CD4-positive, alpha-beta T cell (primary cell): ENCODE measurements at places on chromosomes 3 and 15.

- DNase-seq: peak; percentile 66
- H3K27me3 ChIP-seq: no peaks in the 10 kb centered on the region
- no peak overlapping the region for H3K4me3 ChIP-seq
- no peaks in the 10 kb centered on the region for H3K36me3 ChIP-seq
These were observed 20.3 kb upstream of the CSPG4 start for GRCh38 chr15:75732809-75733451.

DNA sequence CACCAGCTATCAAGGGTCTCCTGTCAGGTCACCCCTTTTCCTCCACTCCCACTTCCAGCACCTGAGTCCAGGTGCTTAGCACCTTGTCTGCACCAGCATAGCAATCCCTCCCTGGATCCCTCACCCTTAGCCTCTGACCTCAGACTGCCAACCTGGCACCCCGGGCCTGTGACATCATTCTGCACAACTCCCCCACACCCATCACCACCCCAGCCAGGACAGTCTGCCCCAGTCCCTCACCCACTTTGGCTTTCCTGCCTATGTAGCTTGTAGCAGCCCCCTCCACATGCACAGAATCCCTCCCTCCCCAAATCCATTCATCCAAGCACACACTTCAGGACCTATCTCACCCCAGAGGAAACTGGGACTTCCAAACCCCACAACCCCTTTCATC, 819 bp upstream of the PLXNB1 start:
- no peak overlapping the region for H3K27ac ChIP-seq
- H3K27me3 ChIP-seq: no peaks in the 10 kb centered on the region
- H3K4me3 ChIP-seq: no peak overlapping the region

GRCh38 chr15:77022646-77023575, 28.0 kb downstream of the PSTPIP1 start:
- peak overlapping the region; percentile 69 for H3K27ac ChIP-seq
- no peak for DNase-seq
- H3K36me3 ChIP-seq: peaks cover 77% of the 10 kb centered on the region
- no peak overlapping the region for H3K4me3 ChIP-seq
- H3K4me1 ChIP-seq: peaks cover 93% of the 10 kb centered on the region

GRCh38 chr15:70212286-70212962, 114.7 kb upstream of the TLE3 start:
- no peaks in the 10 kb centered on the region for H3K36me3 ChIP-seq
- no peaks in the 10 kb centered on the region for H3K4me1 ChIP-seq
- H3K4me3 ChIP-seq: no peak overlapping the region
- DNase-seq: no peak
- H3K27ac ChIP-seq: no peak overlapping the region

GRCh38 chr3:19103510-19103909, 44.8 kb upstream of the KCNH8 start:
- no peaks in the 10 kb centered on the region for H3K27me3 ChIP-seq
- no peak overlapping the region for H3K27ac ChIP-seq
- H3K4me1 ChIP-seq: no peaks in the 10 kb centered on the region
- no peak overlapping the region for H3K4me3 ChIP-seq
- no peak for DNase-seq

- H3K36me3 ChIP-seq: no peaks in the 10 kb centered on the region
- no peak overlapping the region for H3K27ac ChIP-seq
- H3K27me3 ChIP-seq: no peaks in the 10 kb centered on the region
- peak overlapping the region; percentile 87 for H3K4me3 ChIP-seq
- H3K4me1 ChIP-seq: peaks cover 42% of the 10 kb centered on the region
These were observed 533 bp upstream of the SMAD3 start for GRCh38 chr15:67064607-67065530.

DNA sequence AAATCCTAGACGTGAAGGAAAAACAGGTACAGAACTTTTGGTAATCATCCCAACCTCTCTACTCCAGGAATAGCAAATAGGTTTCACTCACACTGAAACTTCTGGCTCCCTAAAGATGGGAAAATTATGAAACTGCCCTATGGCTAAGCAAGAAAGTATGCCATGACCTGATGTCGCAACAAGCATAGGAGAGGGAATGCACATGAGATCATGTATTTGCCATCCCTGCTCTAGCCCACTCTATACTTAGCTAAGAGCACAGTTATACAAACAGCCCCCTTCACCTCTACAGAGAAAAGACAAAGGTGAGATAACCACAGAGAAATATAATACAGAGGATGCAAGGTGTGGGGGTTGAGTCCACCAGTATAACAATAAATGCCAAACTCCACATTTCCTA, 102.7 kb downstream of the TBC1D5 start:
- no peaks in the 10 kb centered on the region for H3K27me3 ChIP-seq
- no peak overlapping the region for H3K27ac ChIP-seq
- no peaks in the 10 kb centered on the region for H3K4me1 ChIP-seq
- no peak for DNase-seq
- H3K4me3 ChIP-seq: no peak overlapping the region

DNA sequence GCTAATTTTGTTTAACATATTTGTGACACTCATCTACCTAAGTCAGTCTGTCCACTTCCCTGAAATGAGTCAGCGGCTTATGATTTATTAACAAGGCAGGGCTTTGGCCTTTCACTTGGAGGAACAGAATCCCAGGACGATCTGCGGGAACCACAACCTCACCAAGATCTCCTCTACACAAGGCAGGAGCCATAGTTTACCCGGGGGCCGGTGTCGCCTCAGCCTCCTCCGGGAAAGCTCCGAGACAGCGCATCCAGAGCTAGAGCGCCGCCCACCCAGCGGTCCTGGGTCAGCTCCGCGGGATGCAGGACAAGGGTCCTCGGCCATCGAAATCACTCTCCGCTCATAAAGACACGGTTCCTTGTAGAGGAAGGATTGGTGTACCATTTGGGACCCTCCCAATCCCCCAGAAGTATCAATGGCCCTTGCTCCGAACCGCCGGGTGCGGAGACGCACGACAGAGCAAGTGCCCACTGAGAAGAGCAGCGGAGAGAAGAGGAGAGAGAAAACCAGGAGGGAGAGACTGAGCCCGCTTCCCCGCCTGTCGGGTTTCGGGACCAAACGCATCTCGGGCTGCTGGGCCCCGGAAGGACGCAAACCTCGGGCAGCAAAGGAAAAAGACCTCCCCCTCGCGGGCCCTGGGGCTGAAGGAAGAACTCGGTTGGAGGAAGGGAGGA, 13.1 kb upstream of the ALCAM start:
- no peaks in the 10 kb centered on the region for H3K36me3 ChIP-seq
- no peak for DNase-seq
- H3K27me3 ChIP-seq: peaks cover 18% of the 10 kb centered on the region
- H3K4me1 ChIP-seq: peaks cover 8% of the 10 kb centered on the region
- no peak overlapping the region for H3K27ac ChIP-seq

DNA sequence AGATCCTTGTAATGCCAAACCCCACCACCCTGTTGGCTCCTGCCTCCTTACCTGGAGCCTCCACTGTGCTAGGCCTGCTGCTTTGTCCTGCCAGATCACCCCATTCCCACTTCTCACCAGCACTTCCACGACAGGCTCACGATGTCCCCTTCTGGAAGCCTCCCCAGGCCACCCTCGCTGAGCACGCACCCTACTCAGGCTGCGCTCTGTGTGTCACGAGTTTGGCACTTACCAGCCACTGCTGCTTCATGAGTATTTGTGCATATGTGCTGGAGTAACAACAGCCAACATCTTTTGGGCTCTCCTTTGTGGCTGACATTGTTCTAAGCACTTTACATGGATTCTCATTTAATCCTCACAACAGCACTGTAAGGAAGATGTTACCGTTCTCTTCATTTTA, 58.1 kb downstream of the PDIA5 start:
- H3K36me3 ChIP-seq: peaks cover 20% of the 10 kb centered on the region
- no peaks in the 10 kb centered on the region for H3K4me1 ChIP-seq
- no peak overlapping the region for H3K27ac ChIP-seq
- no peak overlapping the region for H3K4me3 ChIP-seq
- no peaks in the 10 kb centered on the region for H3K27me3 ChIP-seq

DNA sequence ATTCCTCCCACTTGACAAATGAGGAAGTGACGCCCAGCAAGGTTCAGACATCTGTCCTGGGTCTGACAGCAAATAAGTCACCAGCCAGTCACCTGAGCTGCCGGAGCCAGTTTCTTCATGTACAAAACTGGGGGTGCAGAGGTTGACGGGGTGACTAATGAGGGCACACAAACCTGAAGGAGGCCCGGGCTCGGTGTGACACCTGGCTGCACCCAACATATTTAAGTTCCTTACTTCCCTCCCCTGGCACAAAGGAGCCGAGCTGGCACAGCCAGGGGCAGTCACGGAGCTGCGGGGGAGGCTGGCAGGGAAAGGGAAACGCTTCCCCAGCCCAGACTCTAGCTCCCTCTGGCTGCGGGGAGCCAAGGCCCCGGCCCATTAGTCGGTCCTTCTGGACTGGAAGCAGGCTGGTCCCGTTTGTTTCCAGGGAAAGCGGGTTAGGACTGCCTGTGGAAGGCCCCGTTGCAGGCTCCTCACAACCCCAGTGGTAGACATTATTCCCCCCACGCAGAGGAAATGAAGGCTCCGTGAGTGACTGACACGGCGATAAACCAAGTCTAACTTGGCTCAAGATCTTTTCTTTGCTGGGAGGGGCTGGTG, 2.3 kb downstream of the FBXL22 start:
- H3K27me3 ChIP-seq: no peaks in the 10 kb centered on the region
- H3K36me3 ChIP-seq: peaks cover 3% of the 10 kb centered on the region
- peak overlapping the region; percentile 79 for H3K4me3 ChIP-seq
- peak overlapping the region; percentile 74 for H3K27ac ChIP-seq
- no peak for DNase-seq
- H3K4me1 ChIP-seq: peaks cover 55% of the 10 kb centered on the region

DNA sequence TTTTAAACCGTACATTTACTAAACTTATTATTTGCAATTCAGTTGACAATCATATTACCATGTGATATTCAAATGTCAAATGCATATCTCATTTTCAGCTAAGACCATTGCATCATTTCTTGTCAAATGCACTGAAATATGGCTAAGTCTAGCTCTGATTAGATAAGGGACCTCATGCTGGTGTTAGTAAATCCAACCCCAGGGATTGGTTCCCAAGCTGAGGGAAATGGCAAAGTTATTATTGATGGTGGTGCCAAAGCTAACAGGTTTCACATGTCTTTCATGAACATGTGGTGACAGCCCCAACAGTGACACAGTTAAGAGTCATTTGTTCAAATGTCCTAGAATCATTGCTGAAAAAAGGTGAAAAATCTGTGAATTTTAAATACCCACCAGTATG, 641.1 kb downstream of the MECOM start:
- DNase-seq: no peak
- no peaks in the 10 kb centered on the region for H3K27me3 ChIP-seq
- no peaks in the 10 kb centered on the region for H3K4me1 ChIP-seq
- H3K36me3 ChIP-seq: no peaks in the 10 kb centered on the region
- no peak overlapping the region for H3K4me3 ChIP-seq
